ENCODE measurements at places on chromosomes 13 and 19.
A peak's percentile ranks its signal among the peaks of the same experiment; 100 is the strongest.

DNA sequence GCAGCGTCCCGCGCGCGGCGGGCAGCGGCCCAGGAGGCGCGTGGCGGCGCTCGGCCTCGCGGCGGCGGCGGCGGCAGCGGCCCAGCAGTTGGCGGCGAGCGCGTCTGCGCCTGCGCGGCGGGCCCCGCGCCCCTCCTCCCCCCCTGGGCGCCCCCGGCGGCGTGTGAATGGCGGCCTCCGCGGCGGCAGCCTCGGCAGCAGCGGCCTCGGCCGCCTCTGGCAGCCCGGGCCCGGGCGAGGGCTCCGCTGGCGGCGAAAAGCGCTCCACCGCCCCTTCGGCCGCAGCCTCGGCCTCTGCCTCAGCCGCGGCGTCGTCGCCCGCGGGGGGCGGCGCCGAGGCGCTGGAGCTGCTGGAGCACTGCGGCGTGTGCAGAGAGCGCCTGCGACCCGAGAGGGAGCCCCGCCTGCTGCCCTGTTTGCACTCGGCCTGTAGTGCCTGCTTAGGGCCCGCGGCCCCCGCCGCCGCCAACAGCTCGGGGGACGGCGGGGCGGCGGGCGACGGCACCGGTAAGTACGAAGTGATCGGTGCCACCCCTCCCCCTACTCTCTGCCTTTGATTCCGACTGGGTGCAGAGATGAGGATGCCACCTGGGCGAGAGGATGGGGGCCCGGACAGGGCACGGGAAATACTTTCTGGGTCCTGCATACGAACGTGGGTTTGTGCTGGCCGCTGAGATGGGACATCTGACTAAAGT, 874 bp downstream of the TRIM28 start:
- no peak for DNase-seq

DNA sequence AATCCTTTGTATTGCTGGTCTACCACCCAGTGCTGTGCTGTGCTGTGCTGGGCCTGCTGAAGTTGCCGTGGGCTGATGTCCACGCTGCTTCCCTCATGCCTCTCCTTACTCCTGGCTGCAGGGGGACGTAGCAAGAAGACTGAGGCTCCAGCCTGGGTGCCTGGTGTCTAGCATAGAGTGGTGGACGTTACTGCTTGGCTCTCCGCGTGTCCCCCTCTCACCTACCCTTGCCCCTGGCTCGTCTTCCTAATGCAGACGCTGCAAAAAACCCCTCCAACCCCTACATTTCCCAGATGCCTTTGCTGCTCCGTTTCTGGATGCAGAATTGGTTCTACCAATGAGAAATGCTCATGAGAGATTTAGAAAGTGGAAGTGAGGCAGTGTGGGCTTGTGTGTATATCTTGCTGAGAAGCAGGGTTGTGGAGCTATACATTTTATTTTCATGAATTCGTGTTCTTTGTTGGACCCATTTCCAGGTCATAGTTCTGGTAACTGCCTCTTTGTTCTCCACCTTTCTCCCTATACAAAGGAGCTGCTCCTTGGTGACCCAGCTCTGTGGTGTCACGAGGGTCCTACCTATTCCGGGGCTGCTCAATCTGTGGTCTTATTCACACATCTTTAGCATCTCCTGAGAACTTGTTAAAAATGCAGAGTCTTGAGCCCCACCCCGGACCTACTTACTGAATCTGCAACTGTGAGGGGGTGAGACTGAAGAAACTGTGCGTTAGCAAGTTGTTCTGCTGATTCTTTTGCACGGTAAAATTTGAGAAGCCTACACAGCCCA, 7.9 kb upstream of the DENND1C start:
- DNase-seq: no peak

- no peak for DNase-seq
These were observed 8.0 kb downstream of the NANOS3 start for GRCh38 chr19:13884726-13885591.

- peak; percentile 52 for DNase-seq
These were observed 12.0 kb downstream of the LYL1 start for GRCh38 chr19:13090511-13091231.

DNA sequence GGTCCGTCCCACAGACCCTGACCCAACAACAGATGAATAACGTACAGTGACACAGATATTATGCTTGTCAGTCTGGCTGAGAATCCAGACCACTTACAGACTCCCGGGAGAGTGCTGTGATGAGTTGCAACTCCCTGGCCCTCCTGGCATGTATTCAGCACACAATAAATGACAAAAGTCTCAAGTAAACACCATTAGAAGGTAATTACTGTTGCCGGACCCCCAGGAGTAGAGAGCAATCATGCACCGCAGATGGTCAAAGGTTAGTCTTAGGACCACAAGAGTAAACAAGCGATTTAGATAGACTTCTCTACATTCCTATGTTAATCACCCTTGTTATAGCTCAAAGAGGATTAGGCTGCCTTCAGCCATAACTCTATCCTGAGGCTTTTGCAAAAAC, 726.4 kb upstream of the GPC6 start:
- peak; percentile 38 for DNase-seq

DNA sequence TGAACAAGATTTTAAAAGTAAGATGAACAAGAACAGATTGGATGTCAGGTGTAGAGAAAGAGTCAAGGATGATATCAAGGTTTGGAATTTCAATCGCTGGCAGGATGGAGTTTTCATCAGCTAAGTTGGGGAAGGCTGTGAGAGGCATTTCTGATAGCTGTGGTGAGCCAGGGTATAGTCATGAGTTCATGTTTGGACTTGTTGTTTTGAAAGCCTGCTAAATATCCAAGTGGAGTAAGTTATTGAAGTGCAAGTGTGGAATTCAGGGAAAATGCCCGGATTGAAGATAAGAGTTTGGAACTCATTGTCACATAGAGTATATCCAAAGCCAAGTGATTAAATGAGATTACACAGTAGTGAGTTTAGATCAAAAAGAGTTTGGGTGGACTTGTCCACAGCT, 11.0 kb upstream of the EPSTI1 start:
- DNase-seq: no peak
